ENCODE measurements at places on chromosomes 3 and 15.

DNA sequence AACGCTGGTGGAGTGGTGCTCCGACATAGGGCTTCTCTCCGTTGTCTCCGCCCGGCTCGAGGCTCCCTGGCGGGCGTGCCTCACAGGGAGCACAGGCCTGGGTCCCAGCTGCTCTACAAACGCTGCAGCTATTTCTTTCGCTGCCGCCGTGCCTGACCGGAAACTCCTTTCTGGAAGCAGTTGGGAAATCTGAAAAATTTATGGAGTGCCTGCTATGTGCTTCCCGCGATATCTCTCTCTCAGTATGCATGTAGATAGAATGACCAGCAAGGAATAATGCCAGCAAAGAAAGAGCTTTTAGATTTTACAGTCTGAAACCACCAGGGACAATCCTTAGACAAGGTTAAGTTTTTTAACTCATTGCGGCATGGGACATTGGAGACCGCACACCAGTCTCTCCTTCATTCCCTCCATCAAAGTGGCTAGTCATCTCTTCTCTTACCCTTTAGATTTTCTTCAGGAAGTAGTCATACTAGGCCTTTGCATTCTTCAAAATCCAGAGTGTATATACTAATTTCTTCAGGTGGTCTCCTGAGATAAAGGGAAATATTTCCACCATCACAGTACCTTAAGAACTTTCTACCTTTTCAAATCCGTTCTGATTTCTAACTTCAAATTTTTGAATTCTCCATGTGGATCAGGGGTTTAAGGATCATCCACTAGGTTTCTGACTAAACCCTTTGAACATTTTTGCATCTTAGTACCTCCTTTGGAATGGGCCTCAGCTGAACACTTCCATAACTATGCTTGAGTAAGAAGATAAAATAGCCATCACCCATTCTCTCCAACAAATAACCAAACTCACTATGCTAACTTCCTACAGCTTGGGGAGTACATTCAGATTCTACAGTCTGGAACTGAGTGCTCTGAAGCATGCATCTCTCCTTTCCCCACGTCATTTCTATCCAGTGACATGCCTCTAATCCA, 1.1 kb upstream of the NPHP3 start:
- no peak for DNase-seq

DNA sequence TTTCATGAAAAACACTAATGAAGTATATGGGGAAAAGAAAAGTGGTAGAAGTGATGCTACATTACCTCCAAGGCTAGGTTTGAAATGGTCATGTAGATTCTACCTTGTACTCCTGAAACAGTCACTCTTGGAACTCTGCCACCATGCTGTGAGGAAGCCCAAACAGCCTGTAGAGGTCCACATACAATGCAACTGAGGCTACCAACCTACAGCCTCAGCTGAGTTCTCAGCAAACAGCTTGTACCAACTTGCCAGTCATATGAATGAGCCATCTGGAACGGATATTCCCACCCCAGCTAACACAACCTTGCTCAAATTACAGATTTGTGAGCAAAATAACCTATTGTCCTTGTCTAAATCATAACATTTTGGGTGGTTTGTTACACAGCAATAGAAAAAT, 193.5 kb downstream of the ULK4 start:
- no peak for DNase-seq

DNA sequence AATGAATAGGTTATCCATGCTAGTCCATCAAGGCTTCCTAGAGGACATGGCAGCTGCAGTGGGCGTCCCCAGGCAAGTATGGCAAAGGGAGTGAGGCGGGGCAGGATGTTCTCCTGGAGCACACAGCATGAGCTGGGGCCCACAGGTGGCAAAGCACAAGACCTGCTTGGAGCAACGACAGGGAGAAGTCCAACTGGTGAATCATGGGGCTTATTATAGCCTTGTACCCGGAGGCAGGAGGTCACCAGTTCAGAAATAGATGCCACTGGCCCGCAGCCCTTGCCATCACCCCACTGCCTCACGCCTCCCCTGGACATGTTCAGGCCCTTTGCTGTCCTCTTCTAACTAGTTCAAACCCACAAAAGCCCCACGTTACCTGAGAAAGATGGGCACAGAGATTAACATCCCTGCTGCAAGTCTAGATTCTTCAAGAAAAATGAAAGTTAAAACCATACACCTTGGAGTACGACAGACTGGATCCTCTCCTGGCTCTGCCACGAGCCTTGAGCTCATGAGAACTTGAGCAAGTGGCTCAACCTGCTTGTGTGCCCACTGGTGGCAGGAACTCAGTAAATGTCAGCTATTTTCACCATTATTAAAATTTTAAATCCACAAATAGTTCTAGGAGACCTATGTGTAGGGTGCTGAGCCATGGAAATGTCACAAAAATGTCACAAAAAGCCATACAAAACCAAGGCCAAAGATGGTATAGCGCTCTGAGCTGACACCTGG, 1.8 kb upstream of the SRGAP3 start:
- no peak for DNase-seq

DNA sequence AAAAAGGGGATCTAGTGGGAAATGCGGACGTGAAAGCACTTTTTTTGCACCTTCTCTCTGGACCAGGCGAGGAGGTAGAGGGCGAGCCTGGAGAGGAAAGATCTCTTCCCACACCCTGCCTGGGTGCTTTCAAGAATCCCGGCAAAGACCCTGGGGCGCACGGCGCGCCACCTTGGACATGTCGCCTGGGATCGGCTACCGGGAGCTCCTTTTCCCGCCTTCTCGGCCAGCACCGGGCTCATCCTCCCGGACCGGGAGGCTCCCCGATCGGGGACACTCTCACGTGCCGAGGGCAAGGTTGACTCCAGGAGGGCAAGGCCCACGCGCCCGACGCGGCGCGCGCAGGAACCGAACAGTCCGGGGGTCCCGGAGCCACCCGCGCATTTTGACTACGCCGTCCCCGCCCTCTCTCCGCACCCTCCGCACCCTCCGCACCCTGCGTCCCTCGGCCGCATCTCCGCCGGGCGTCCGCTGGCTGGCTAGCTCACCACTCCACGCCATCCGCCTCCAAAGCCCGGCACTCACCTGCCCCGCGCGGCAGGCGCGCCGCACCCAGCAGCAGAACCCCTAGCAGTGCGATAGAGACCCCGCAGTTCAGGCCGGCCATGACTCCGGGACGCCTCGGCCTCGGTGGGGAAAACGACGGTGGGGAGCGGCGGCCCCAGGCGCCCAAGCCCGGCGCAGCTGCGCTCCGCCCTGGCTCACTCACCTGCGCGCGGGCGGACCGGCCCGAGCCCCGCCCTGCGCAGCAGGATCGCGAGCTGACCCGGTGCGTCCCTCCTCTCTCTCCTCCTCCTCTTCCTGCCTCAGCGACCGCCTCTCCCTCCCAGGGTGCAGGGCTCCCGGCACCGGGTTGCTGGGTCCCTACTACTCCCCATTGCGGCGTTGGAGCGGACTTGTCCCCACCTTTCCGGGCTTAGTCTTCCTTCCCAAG, at the start of gene CDCP1:
CDCP1 (minus strand) TSS at position 698 of the 934 bp plus-strand sequence; CDS start at position 607, 91 bp downstream.
- no peak for DNase-seq

DNA sequence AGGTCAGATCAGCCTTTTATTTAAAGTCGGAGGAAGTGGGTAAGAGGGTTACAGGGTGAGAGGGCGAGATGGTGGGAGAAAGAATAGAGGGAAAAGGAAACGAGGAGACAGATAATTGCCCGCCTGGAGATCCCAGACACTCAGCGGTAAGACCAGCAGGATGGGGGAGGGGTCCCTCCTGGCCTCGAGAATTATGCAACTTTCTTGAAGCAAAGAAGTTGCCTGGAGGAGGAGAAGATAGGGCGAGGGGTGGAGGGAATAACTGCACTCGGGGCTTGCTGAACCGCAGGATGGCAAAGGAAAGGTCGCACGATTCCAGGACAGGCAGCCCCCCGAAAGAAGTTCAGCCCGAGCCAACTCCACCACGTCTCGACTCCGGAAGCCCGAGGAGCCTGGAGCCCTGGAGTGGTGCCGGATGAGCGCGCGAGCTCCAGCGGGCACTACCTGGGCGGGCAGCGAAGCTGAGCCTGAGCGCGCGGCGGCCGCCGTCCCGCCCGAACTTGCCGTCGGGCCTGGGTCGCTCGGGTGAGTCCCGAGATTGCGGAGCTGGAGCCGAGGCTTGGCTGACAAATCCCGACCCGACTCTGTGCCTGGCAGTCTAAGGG, 402 bp downstream of the WWTR1 start:
- no peak for DNase-seq

- DNase-seq, result no peak
Measured at GRCh38 chr15:98391568-98391967, 256.8 kb upstream of the IGF1R start.

GRCh38 chr3:183255348-183255730, 2.3 kb downstream of the B3GNT5 start:
- DNase-seq, result no peak

DNA sequence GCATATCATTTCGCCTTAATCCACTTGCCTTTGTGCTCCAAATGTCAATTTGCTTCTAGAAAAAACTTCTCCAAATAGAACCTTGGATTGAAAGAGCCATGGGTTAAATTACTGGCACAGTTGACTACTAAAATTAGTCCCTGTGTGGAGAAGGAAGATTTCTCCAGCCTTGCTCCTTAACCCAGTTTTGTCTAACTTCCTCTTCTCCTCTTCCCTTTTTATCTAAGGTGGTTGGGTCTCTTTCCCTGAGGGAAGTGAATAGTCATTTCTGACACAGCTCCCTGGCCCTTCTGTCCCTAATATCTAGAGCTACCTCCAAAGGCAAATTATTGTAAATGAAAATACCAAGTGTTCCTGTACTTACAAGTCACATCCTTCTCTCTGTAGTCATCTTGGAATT, 527.9 kb upstream of the TBL1XR1 start:
- DNase-seq, result no peak

DNA sequence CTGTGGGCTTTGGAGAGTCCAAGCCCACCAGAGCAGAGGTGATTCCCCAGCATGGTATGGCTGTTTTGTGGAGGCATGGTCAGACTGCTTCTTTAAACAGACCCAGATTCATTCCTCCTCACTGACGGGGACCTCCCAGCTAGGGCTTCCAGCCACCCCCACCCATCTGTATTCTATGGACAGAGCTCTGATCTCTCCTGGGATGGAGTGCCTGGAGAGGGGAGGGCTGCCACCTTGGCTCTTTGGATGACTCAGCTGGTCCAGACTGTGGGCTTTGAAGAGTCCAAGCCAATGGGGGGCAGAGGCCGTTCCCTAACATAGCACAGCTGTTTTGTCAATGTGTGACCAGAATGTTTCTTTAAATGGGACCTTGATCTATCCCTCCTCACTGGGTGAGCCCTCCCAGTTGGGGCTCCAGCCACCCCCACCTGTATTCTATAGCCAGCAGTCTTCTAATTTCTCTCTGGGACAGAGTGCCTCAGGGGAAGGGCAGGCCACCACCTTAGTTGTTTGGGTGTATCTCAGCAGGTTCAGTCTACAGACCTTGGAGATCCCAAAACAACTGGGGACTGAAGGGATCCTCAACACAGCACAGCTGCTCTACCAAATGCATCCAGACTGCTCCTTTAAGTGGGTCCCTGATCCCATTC, 122.0 kb upstream of the OSTN start:
- DNase-seq, result no peak

DNA sequence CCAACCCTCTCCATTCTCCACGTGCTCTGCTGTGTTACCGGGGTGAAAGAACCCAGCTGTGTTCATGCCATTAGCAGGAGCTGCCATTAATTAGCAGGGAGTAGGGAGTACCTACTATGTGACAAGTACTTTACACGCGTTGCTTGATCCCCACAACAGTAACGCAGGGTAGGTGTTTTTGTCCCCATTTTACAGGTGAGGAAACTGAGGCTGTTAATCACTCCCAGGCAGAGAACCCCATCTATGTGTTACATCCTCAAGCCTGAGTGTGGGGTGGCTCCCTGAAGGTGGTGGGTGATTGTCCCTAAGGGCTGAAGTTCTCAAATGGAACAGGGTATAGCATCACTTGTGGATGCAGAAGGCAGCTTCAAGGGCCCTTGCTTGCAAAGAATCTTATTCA, 22.8 kb downstream of the MELTF start:
- no peak for DNase-seq

DNA sequence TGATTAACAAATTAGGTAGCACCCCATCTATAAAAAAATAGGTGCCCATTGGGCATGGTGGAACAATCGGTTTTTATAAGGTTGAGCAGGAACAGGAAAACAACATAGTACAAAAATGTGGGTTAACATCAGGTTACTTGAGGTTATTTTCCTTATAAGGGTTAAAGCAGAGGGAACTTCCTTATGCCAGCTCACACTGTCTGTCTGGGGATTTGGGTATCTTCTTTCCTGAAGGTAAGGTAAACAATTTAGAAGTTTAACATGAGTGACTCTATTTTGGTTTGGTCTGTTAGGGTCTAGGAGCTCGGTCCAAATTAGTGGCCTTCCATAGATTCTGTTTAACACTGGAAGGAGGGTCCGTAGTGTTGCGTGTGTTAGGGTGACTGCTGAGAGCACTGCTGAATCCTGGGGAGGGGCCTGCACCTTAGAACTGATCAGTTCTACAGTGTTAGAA, 14.7 kb downstream of the CHD2 start:
- DNase-seq, result no peak

DNA sequence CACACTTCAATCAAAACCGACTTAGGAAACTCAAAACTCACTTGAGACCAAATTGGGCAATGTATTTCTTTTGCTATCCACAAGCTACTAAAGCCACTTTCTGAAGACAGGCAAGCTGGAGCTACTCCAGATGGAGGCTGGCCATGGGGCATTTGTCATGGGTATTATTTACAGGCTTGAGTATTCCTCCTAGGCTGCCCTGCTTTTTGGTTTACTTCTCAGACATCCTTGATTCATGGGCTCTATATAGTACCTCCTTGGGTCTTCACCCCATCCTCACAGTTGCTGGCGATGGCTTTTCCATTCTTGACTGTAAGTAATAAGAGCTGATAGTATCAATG, 18.6 kb upstream of the SYNM start:
- no peak for DNase-seq

GRCh38 chr3:102514241-102514640, 79.4 kb downstream of the ZPLD1 start:
- no peak for DNase-seq

GRCh38 chr3:148600440-148600839, 97.3 kb upstream of the AGTR1 start:
- DNase-seq, result no peak

DNA sequence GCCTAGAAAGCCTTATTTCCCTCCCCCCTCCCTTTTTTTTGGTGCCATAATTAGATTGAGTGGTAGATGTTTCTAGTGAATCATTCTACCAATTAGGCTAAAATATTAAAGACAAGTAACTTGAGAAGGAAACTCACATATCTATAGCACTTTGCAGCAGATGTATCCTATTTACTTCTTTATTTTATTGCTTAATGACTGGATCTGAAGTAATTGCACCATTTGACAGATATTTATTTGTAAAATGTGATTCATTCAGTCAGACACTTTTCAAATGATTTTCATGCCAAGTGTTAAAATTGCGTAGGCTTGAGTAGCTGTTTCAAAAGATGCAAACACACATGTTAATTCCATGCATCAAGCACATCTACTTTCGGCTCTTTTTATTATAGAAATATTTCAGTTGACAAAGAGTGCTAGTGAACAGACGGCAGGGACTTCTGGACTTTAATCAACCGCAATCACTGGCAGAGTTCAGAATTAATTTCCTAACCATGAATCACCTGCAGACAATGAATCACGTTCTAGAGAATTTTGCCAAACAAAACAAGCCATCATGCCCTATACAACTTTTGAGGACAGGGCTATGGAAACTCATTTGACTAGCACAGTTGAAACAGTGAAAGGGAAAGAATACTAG, 636.8 kb downstream of the MECOM start:
- no peak for DNase-seq

Data from T-helper 9 cell (primary cell).